ENCODE measurements at places on chromosomes 1 and 21.

GRCh38 chr21:46171585-46171984 is 12.7 kb downstream of the SPATC1L start:
- DNase-seq = no peak

GRCh38 chr1:47188791-47189785 is 748 bp downstream of the PDZK1IP1 start:
- no peak for DNase-seq

- DNase-seq = peak; percentile 54
Measured at GRCh38 chr1:40185951-40186864, 25.0 kb downstream of the RLF start.

DNA sequence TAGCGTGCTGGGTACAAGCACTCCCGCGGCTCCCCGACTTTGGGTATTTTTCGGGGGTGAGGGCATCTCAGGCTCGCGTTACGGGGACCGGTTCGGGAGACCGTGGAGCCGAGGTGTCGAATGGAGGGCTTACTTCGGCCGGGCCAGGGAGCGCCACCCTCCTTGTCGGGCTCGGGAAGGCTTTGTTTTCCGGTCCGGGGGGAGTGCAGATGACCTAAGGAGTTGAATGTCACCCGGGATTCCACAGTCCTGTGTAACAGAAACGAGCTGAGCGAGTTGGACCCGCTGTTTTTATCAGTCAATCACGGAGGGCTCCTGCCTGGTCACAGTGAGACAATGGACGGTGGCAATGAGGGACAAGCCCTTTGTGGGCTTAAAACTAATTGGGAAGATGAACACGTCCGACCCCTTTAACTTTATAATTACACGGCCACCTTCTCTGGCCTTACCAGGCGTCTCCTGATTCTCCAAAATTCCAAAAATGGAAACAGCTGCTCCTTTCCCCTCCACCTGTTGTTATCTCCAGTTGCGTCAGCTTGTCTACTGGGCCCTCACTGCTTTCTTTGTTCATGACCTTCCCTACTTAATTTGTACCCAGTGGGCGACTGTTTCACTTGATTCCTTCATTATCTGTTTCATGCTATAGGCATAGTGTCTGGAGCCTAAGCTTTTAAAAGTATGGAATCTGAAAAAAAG is 929 bp upstream of the TRIM45 start:
- DNase-seq = no peak

DNA sequence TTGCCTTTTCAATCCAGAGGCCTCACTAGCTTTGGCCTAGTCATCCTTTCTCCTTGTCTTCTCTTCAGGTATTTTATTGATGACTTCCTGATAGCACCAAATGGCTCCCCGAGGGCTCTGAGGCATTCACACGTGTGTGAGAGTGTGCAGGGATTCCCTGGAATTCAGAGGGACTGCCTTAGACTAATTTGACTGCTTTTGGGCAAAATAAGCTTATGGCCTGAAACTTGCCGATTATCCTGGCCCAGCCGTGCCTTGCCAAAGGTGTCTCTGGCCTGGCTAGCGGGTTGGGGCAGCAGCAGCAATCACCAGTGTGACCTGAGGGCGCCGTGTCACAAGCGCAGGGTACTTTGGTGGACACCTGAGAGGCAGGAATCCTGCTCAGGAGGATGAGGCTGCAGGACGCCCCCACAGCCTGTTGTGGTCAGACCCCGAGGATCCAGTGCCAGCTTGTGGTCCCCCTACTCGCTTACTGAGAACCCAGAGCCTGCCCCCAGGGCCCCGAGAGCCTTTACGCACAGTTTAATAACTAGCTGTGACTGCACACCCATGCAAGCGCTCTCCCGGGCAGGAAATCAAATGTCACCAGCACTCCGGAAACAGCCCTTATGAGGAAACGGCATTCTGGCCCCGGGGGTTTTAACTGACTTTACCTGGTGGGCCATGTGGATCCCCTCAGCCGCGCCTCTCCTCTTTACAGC is 62.8 kb upstream of the PDE9A start:
- DNase-seq = no peak
